ENCODE measurements at places on chromosomes 7 and 10. TPM values are rescaled to one million over a fixed set of nuclear protein-coding genes. Genes with fewer than 3 reads are reported as not detected.

DNA sequence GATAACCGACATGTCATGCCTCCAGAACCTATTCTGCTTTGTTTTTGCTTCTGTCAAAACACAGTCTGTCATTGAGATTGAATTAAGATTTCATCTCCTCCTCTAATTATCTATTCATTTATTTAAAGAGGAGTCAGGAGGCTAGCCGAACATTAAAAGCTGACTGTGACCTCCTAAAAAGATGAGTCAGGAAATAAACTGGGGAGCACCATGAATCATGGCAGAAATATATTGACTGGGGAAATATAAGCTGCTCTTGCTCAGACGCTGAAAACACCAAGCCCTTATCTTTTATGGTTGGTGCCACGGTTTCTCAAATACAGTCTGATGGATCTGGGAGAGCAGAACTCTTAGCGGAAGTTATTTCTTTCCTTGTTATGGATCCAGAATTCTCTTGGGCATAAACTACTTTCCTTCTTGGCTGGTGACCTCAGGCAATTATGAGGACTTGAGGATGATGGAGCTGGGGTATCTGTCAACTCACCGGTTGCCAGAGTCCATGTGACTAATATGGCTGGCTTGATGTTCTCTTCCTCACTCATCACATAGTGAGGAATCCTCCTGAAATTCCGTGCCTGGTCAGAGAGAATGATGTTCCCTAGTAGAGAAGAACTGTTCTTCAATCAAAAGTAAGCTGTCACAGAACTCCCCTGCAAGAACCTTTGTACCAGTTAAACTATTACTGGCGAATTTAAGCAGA is 307.6 kb upstream of the PHYHIPL start:
- no peak for DNase-seq

DNA sequence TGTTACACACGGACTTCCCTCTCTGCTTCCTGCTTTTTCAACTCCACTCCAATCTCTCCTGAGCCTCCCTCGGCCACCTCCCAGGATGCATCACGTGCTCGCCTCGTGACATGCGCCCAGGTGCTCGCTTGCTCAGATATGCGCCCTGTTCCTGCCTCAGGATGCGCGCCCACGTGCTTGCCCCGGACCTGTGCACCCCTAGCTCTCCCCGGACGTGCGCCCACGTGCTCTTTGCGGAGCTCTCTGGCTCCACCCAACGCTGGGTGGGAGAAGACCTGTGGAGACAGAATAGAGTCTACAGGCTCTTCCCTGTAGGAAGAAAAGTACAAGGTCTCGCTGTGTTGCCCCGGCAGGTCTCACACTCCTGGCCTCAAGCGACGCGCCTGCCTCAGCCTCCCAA is 23.1 kb downstream of the PARD3 start:
- DNase-seq: no peak

STAMBPL1 gene
- total RNA-seq: 10.0 TPM

ERVW-1 gene
- not detected for total RNA-seq

DNA sequence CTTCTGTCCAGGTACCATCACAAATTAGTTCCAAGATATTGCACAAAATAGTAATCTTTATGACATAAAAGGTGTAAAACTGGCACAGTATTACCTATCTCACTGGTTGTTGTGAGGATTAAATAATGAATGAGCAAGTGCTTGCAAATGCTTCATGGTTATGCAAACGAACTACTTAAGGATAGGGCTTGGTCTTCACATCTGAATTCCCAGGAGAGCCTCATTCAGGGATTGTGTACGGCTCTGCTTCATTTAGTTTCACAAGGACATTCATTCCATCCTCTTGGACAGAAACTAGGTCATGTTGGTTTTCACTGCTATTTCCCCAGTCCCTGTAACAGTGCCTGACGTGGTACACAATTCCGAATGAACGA is 12.1 kb downstream of the ABCA13 start:
- peak; percentile 72 for DNase-seq

Data from myocyte (in vitro differentiated cells).